ENCODE measurements at places on chromosomes 2 and 18. TPM values are rescaled to one million over a fixed set of nuclear protein-coding genes. Genes with fewer than 3 reads are reported as not detected.

DNA sequence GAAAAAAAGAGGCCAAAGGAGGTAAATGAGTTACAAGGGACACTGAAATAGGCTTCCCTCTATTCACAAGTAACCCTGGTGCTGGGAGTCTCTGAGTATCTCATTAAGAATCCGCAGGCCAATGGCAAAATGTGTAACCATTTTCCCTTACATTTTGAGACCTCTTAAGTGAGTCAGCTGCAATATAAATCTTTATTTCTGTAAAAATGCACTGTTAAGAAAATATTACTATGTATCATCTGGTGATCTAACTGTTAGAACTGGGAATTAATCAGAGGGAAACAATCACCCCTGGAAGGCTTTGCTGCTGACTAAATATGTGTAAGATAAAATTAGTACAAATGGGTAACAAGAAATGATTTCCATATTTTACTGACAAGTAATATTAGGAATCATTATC lies 483.1 kb upstream of the CHST9 start:
- DNase-seq, result no peak

DNA sequence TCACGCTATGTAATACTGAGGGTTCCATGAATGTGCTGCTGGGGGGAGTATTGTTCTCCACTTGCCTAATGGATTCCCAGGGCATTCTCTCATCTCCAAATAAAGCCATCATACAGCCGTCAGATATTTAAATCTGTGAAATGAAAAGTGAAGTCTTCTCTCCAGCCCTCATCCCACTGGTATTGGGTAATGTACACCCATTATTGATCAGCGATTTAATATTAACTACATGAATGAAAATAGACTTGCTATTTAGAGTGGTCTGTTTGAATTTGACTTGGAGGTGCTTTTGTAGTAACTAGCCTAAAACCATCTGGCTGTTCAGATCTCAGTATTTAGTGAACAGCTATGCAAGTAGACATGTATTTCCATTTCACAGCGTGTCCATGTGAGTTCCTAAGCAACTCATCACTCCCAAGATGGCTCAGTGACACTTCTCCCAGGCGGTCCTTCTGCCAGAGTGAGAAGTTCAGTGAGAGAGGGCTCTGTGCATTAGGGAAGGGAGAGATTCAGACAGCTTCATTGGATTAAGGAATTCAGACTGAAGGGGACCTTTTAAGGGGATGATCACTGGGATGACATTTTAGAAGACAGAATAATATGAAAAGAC lies 140.7 kb downstream of the WDSUB1 start:
- DNase-seq, result no peak

The PROM2 gene
- total RNA-seq, result not detected

The PDCL3 gene
- total RNA-seq, result 21.4 TPM

The POLR1A gene
- total RNA-seq, result 29.9 TPM

The DAW1 gene
- not detected for total RNA-seq

The CRYGD gene
- not detected for total RNA-seq

DNA sequence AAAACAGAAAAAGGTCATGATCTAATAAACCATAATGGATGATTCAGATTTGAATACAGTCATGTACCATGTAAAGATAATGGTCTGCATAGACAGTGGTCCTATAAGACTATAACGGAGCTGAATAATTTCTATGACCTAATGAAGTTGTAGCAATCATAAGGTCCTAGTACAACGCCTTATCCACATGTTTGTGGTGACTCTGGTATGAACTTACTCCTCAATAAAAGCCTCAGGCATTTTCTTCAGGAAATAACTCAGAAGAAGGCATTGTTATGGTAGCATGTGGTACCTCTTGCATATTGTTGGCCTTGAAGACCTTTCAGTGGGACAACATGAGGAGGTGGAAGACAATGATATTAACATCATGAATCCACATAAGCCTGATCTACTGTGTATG lies 883.3 kb downstream of the CNTNAP5 start:
- DNase-seq, result no peak

DNA sequence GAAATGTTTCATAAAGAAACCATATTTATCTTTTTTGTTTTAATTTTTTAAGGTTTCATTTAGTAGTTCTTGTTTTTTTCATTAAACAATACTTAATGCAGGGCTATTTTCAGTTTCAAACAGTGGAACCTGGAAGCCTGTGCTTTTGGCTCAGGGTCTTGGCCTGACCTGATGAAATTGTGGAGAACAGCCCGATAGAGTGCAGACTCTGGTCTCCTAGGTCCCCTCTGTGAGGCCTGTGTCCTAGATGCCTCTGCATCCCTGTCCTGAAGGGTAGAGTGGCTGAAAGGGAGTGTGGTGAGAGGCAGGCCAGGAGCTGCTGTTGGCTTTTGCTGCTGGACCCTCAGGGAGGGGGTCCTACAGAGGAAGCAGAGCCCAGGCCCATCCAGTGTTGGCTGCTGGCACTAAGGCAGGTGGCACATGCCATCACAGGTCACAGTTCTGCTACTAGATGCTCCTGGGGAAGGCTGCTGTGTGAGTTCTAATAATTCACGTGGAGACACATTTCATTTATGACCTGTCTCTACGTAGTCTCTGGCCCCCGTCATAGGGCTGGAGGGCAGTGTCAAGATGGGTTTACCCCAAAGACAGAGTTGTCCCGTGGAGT lies 201.0 kb upstream of the COPS8 start:
- DNase-seq, result no peak

- DNase-seq, result no peak
These were observed 36.8 kb downstream of the DRC1 start for GRCh38 chr2:26438526-26438925.

GRCh38 chr2:204657024-204657423 lies 111.7 kb downstream of the PARD3B start:
- DNase-seq, result no peak

DNA sequence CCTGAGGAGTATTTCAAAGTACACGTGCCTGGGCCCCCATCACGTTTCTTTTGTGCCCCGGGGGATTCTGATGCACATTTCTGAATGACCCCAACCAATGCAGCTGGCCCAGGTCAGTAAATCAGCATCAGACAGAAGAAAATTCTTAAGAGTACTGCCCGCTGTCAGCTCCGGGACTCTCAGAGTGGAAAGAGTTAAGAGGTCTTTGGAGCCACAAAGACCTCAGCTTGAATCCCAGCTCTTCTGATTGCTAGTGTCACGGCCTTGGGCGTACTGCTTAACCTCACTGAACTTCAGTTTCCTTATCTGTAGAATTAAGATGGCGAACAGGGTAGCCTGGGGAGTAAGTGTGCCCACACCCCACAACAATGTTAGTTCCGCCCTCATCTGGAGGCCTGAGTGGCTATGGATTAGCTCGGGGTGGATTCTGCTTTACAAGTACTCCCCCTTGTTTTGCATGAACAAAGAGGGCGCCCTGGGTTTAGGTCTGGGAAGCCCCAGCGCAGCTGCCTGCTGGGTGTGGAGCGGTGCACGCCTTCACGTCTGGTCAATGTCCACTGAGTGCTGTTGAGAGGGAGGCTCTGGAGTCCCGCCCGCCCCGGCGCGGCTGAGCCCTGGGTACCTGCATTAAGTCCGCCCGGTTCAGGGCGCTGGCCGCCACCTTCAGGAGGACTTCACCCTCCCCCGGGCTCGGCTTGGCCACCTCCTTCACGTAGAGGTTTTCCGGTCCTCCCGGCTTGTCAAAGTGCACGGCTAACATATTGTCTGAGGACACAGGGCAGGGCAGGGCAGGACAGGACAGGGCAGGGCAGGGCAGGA lies 858 bp downstream of the TP53I3 start:
- DNase-seq, result peak; percentile 78

The SUCLG1 gene
- 184 TPM for total RNA-seq

DNA sequence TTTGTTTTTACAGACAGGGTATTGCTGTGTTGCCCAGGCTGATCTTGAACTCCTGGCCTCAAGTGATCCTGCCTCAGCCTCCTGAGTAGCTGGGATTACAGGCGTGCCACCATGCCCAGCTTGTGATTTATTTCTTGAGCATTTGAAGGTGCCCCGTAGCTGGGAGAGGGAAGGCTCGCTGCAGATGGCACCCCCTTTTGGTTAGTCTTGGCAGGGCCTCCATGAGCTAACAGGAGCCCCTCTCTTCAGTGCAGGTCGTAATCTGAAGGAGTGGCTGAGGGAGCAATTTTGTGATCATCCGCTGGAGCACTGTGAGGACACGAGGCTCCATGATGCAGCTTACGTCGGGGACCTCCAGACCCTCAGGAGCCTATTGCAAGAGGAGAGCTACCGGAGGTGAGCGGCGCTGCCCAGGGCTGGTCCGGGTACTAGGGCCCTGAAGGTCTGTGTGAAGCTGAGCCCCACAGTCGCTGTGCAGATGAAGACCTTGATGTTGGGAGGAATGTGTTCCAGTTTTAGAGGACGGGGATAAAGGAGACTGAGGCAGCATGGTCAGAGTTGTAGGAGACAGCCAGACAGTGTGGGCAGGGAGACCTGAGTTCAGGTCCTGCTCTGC lies 6.7 kb downstream of the ASB1 start:
- DNase-seq, result no peak

DNA sequence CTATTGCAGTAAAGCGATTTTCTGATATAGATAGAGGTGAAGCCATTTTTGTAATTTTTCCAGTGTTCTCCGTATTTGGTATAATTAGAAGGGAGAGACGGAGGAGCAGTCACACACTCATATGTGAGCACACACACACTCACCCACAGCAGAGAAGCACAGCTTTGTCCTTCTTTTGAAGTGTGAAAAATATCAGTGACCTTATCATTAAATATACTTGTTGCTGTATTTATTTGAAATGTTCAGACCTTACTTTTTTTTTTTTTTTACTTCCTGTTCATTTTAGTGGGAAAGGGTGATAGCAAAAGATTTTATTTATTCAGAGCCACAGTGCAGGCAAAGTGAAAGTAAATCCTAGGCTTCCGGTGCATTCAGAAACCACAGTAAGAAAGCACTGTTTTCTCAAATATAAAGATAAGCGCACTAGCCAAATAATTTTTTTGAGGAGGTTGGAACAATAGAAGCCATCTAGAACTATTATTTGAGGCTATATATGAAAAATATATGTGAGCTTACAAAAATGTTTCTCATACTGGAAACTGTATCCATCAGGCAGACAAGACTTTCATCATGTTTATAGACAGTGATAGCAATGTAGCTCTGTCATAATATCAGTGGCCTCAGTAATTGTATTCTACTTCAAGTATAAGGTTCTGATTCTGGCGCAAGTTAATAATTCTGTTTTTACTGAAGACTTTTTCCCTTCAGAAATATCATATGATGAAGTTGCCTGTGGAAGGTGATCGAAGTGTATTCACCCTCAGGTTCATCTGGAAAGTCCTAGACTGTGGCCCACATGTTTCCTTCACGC lies 37.2 kb downstream of the TSHZ1 start:
- peak; percentile 30 for DNase-seq

DNA sequence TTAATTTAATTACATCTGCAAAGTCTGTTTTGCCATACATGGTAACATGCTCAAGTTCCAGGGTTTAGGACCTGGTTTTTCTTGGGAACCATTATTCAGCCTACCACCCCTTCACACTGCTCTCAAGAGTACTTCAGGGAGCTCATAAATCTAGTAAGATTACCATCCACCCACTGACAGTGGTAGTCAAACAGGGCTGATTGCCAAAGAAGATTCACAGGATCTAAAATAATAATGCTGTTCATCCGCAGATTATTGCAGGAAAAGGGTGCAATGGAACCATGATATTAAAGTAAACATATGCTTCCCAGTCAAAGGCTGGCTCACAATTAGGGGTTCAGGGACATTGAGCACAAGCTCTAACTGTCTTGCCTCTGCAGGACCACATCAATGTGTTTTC lies 148.0 kb upstream of the CYRIA start:
- DNase-seq, result no peak

The LRP2 gene
- total RNA-seq, result 9.2 TPM

DNA sequence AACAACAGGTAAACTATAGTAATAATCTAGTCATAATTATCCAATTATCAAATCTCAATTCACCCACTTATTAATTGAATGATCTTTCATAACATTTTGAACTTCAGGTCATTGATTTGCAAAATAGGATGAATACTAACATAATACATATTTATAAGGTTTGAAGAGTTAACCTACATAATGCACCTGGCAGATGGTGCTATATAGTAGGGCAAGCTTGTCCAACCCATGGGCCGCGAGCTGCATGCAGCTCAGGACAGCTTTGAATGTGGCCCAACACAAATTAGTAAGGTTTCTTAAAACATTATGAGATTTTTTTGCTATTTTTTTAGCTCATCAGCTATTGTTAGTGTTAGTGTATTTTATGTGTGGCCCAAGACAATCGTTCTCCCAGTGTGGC lies 815.8 kb upstream of the ID2 start:
- no peak for DNase-seq

The SPATS2L gene
- total RNA-seq, result 41.2 TPM

- no peak for DNase-seq
These were observed 108.0 kb upstream of the LDLRAD4 start for GRCh38 chr18:13110559-13110958.

GRCh38 chr2:174169372-174169771 lies 79.0 kb downstream of the OLA1 start:
- DNase-seq, result no peak
